ENCODE measurements at places on chromosomes 12 and 14. TPM values are rescaled to one million over a fixed set of nuclear protein-coding genes. Genes with fewer than 3 reads are reported as not detected.

The TBC1D30 gene
- not detected for total RNA-seq

The ERBB3 gene
- total RNA-seq: under 0.01 TPM

The GLIPR1L2 gene
- 0.39 TPM for total RNA-seq

The SRRM4 gene
- not detected for total RNA-seq

The SSTR1 gene
- under 0.01 TPM for total RNA-seq

The INHBC gene
- under 0.01 TPM for total RNA-seq

The RDH12 gene
- not detected for total RNA-seq

The PIK3C2G gene
- not detected for total RNA-seq

The LIN7A gene
- 6.3 TPM for total RNA-seq

The MYO1H gene
- total RNA-seq: not detected

The TCTN2 gene
- 13.6 TPM for total RNA-seq

The CLEC4E gene
- total RNA-seq: not detected

The KDM5A gene
- total RNA-seq: 37.1 TPM

The CLBA1 gene
- total RNA-seq: 8.8 TPM

The ETFBKMT gene
- 3.1 TPM for total RNA-seq

The TMEM30B gene
- total RNA-seq: 0.20 TPM

The PTHLH gene
- total RNA-seq: 0.73 TPM

The LRRC43 gene
- total RNA-seq: under 0.01 TPM

The CCDC88C gene
- not detected for total RNA-seq

The KRT85 gene
- not detected for total RNA-seq

The PPFIA2 gene
- 2.2 TPM for total RNA-seq

The CLEC9A gene
- not detected for total RNA-seq

The PGF gene
- 6.3 TPM for total RNA-seq

The KERA gene
- not detected for total RNA-seq

The TSPAN9 gene
- 4.4 TPM for total RNA-seq

The OR4N2 gene
- total RNA-seq: not detected

The LAG3 gene
- not detected for total RNA-seq

The CCDC197 gene
- not detected for total RNA-seq

The BICDL1 gene
- total RNA-seq: not detected

The GOLT1B gene
- total RNA-seq: 51.0 TPM

The OR6C2 gene
- total RNA-seq: not detected

The VEZT gene
- total RNA-seq: 50.3 TPM

The OASL gene
- 0.73 TPM for total RNA-seq

The SLCO1B1 gene
- not detected for total RNA-seq

The RND1 gene
- under 0.01 TPM for total RNA-seq

The TCL1B gene
- total RNA-seq: not detected

The HOXC4 gene
- total RNA-seq: 2.2 TPM

The NINJ2 gene
- total RNA-seq: 5.5 TPM

The OR4K14 gene
- total RNA-seq: not detected

The TGFB3 gene
- 5.9 TPM for total RNA-seq

The RASAL1 gene
- not detected for total RNA-seq

The TSHR gene
- total RNA-seq: not detected

The ENDOU gene
- 0.37 TPM for total RNA-seq

The WBP11 gene
- 13.6 TPM for total RNA-seq

The TMEM119 gene
- total RNA-seq: 143 TPM

The SELPLG gene
- total RNA-seq: 0.98 TPM

The GRIP1 gene
- total RNA-seq: under 0.01 TPM

The GNG2 gene
- 25.0 TPM for total RNA-seq

The EFS gene
- 0.59 TPM for total RNA-seq

The PRKAG1 gene
- 69.8 TPM for total RNA-seq

The LTB4R2 gene
- total RNA-seq: 5.3 TPM

The TMEM132C gene
- under 0.01 TPM for total RNA-seq

The BCL11B gene
- total RNA-seq: 0.37 TPM

The CD4 gene
- 0.73 TPM for total RNA-seq

The PSMA3 gene
- total RNA-seq: 103 TPM

The PLEKHG7 gene
- not detected for total RNA-seq

The PPM1H gene
- total RNA-seq: under 0.01 TPM

The GNPTAB gene
- 22.3 TPM for total RNA-seq

The PCBP2 gene
- total RNA-seq: 261 TPM
